GF-D8 (cell line): ENCODE measurements at places on chromosomes 16 and 17.

DNA sequence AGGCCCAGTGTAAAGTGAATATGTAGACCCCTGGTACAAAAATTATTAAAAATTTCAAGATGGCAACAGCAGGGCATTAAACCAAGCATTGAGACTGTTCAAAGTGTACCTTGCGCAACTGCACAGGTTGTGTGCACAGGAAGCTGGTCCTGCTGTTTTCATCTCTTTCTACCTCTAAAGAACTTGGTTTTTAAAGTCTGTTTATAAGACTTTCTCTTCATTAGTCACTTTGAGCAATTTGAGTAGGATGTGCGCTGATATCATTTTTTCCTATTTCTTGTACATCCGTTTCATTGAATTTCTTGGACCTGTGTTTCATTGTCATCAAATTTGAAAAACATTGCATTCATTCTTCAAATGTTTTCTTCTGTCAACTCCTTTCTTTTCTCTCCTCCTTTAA is 16.8 kb upstream of the PMP22 start:
- DNase-seq = no peak

DNA sequence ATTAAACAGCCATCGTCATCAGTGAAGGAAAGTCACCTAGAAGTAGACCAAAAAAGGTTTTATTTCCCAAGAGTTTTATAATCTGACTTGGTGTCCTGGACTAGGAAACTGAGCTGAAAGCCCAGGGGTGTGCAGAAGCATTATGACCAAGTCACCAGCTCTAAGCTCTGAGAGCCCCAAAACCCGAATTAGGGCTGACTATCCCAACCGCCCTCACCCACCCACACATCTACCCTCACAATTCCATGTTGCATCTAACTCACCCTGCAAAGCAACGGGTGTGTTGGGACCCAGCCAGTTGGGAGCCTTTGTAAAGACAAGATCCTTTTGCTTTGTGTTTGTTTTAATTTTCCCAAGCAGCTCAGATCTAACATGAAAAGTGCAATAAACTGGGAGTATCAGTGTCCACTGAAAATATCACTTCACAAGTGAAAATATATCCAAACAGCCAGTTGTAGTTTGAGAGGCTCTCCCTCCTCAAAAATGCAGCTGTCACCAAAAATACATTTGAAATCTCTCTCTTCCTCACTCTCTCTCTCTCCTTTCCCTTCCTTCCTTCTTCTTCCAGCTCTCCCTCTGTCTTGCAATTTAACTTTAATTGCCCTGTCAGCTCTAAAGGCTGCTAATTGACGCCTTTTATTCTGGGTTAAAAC is 16.2 kb upstream of the NOG start:
- no peak for DNase-seq

- DNase-seq = no peak
Measured at GRCh38 chr16:58756650-58757332, 22.7 kb upstream of the GOT2 start.

DNA sequence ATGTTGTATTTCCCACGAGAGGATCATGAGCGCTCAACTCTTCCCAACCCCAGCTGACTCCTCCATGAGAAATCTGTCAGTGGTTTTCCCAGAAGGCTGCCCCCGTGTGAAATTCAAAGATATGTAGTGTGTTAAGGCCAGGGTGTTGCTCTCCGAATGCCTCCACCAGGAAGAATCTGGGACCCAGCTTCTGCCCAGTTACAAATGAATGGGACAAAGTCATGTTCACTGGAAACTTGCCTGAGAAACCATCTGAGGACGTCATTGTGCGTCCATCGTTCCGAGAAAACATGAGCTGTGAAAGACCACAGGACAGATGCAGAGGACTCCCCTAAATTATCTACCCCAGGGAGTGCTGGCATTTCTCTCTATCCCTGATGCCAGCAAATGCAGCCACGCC is 86.0 kb downstream of the AIPL1 start:
- no peak for DNase-seq

DNA sequence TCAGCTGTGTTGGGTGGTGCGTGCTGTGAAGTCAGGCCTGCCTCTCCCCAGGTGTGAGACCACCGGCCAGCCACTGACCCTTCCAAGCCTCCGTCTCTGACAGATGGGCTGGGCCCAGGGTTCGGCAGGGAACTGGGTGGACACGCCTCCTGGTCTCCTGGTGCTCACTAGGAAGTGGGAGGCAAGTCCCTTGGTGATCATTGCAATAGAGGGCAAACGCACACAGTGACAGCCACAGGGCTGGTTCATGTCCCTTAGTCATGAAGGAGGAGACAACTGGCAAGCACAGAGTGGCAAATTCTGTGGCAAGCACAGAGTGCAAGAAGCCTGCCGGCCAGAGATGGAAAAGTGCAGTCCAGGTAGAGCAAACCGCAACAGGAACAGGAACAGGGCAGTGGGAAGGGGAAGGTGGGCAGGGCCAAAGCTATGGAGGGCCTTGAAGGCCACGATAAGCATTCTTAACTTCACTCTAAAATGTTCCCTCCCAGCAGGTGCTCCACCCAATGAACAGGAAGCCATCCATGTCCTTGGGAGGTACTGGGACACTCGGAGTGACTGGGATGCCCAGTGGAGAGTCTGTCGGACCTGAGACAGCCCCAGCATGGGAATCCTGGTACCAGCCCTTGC is 21.9 kb downstream of the USP7 start:
- DNase-seq = no peak

- no peak for DNase-seq
Measured at GRCh38 chr17:43453331-43453812, 30.4 kb upstream of the DHX8 start.

- no peak for DNase-seq
Measured at GRCh38 chr16:26212599-26212998, 520.8 kb downstream of the HS3ST4 start.

- DNase-seq = no peak
Measured at GRCh38 chr17:27488231-27488630, 32.0 kb downstream of the KSR1 start.

DNA sequence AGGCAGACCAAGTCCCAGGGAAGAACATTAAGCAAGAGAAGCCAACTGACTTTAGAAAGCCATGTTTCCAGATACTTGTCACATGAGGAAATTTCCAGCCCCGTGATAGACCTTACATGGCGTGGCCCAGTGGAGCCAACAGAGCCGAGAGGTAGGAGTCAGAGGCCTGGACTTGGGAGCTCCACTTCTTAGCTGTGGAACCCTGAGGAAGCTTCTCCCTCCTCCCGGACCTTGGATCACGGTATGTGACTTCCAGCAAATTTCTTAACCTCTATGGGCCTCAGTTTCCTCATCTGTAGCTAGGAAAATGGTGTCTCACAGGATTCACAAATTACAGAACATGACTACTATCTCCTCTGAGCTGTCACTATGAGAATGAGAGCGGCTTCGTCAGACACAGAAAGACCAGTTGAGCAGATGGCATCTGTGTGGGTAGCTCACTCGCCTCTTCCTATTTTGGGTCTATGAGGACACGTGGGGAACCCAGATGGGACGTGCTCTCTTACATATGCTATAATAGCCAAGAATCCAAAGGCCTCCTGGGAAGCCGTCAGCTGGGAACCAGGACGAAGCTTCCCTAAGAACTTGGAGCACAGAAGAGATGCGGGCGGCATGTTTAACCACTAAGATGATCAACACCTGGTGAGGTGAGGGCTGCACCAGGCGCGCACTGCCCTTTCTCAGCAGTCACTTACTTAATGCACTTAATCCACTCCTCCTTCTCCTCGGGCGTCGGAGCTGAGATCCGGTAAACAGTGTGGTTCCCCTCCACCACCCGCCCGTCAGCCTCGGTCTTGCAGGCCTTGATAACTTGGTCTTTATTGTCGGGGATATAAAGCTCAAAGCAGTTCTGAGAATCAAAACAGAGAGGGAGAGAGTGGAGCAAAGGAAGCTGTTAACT is 102.3 kb downstream of the CYTH1 start:
- DNase-seq = no peak

GRCh38 chr17:48970865-48971687 is 2.7 kb upstream of the GIP start:
- no peak for DNase-seq

DNA sequence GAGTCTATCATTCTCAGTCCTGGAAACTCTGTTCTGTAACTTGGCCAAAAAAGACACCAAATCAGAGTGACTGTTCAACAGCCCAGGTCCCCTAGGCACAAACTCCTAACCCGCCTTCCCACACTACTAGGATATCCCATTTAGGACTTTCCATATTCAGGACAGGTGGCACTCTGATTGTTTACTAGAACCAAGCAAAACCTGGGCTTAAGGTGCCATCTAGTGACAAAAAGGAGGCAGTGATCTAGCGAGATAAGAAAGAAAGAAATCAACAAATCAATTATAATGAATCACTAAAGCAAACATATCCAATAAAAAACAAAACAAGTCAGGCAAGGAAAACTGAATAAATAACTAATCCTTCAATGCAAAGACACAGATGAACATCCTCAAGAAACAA is 203.9 kb downstream of the CEP112 start:
- no peak for DNase-seq

DNA sequence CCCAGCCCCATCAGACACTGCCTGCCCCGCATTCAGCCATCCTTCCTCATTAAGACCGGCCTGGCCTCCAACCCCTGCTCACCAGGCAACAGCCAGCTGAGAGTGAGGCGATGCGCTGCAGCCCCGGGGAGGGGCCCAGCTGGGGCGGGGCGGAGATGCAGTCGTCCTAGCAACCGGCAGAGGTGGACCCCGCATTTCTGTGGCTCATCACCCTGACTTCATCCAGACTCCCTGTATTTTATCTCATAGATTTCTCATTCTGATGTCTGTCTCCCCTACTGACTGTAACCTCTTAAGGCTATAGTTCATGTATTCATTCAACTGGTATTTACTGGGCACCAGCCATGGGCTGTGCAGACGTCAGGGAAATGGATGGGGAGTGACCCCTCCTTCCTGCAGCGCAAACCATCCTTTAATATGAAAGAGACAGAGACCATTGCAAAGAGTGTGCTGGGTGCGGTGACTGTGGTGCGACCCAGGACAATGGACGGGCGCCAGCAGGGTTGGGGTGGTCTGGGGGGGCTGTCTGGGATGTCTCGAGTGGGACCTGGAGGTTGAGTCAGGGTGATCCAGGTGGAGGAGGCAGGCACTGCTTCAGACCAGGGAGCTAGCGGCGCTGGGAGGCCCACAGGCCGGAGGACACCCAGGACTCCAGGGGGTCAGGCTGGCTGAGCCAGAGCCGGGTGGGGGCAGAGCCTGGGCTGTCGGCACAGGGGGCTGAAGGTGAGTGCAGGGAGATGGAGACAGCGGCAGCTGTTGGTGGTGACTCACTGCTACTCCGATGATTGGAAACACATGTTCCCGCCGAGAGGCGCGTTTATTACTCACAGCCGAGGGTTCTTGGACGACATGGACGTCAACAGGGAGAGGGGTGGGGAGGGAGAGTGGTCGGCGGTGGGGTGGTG is 10.5 kb upstream of the TIMP2 start:
- DNase-seq = no peak

DNA sequence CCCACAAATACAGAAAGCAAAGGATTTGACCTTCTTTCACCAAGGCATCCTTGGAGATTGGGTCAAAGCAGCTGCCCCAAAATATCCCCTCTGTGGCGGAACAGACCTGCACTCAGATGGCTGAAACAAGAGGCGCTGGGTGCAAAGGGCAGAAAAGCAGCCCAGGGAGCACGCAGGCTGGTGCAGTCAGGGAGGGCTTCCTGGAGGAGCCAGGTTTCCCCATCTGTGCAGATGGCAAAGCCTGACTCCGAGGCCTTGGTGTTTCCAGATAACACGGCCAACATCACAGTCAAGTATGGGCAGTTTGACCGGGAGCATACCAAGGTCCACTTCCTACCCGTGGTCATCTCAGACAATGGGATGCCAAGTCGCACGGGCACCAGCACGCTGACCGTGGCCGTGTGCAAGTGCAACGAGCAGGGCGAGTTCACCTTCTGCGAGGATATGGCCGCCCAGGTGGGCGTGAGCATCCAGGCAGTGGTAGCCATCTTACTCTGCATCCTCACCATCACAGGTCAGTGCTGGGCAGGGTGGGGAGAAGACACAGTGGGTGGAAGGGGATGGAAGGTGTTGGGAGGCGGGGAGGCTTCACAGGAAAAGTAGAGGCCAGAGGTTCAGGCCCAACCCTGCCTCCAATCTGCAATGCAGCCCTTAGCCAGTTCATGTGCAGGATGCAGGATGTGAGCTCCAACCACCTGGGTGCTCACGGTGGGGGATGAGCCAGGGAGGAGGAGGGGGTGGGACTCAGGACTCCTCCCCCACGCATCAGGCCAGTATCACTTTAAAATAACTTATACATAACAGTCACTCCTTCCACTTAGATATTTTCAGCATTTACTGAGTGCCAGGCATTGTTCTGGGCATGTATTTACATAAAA is 26.4 kb upstream of the BEAN1 start:
- no peak for DNase-seq
